Lung (tissue), 17 donors: ENCODE measurements at places on chromosomes 7 and 10. TPM values are rescaled to one million over a fixed set of nuclear protein-coding genes. Genes with fewer than 3 reads are reported as not detected.
A peak's percentile ranks its signal among the peaks of the same experiment; 100 is the strongest.

DNA sequence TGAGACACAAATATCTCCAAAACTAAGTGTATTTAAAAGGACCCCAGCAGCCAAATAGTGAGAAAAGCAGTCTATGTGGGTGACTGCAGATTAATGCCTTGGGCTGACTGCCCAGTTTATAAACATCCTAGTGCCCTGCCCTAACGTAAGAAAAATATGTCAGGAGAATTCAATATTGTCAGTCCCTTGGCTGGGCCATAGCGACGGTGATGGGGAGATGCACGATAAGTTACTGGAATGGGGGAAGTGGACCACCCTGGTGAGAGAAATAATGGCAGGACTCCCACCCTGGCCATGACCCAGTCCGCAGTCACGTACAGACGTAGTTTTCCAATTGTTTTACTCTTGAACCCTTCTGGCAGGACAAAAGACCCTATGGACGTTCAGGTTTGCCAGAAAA, 48.0 kb downstream of the JCAD start:
- H3K27me3 ChIP-seq: no peaks in the 10 kb centered on the region
- DNase-seq: peak; percentile 95
- no peak overlapping the region for H3K4me3 ChIP-seq
- no peaks in the 10 kb centered on the region for H3K36me3 ChIP-seq

GRCh38 chr10:113104047-113104446, 154.0 kb downstream of the TCF7L2 start:
- H3K27ac ChIP-seq: no peak overlapping the region

ZP3 gene
- 15.7 TPM for total RNA-seq

- peak overlapping the region; percentile 54 for H3K27ac ChIP-seq
- H3K4me1 ChIP-seq: peaks cover under 1% of the 10 kb centered on the region
- H3K4me3 ChIP-seq: no peak overlapping the region
- H3K27me3 ChIP-seq: no peaks in the 10 kb centered on the region
These were observed 33.2 kb downstream of the TACR2 start for GRCh38 chr10:69383558-69383957.

GRCh38 chr10:117503244-117504205, 39.0 kb upstream of the EMX2 start:
- no peak overlapping the region for H3K4me3 ChIP-seq
- H3K27me3 ChIP-seq: no peaks in the 10 kb centered on the region
- H3K36me3 ChIP-seq: no peaks in the 10 kb centered on the region
- H3K4me1 ChIP-seq: no peaks in the 10 kb centered on the region
- DNase-seq: peak; percentile 46

- H3K27ac ChIP-seq: no peak overlapping the region
- DNase-seq: no peak
- H3K4me1 ChIP-seq: no peaks in the 10 kb centered on the region
- H3K27me3 ChIP-seq: no peaks in the 10 kb centered on the region
These were observed 28.1 kb downstream of the HKDC1 start for GRCh38 chr10:69248117-69248730.

CYP3A5 gene
- total RNA-seq: 11.0 TPM

- no peak overlapping the region for H3K27ac ChIP-seq
- no peaks in the 10 kb centered on the region for H3K27me3 ChIP-seq
- no peaks in the 10 kb centered on the region for H3K36me3 ChIP-seq
- no peaks in the 10 kb centered on the region for H3K4me1 ChIP-seq
- no peak for DNase-seq
These were observed 9.4 kb upstream of the PIP4K2A start for GRCh38 chr10:22723783-22724182.

CHN2 gene
- 9.2 TPM for total RNA-seq

DNA sequence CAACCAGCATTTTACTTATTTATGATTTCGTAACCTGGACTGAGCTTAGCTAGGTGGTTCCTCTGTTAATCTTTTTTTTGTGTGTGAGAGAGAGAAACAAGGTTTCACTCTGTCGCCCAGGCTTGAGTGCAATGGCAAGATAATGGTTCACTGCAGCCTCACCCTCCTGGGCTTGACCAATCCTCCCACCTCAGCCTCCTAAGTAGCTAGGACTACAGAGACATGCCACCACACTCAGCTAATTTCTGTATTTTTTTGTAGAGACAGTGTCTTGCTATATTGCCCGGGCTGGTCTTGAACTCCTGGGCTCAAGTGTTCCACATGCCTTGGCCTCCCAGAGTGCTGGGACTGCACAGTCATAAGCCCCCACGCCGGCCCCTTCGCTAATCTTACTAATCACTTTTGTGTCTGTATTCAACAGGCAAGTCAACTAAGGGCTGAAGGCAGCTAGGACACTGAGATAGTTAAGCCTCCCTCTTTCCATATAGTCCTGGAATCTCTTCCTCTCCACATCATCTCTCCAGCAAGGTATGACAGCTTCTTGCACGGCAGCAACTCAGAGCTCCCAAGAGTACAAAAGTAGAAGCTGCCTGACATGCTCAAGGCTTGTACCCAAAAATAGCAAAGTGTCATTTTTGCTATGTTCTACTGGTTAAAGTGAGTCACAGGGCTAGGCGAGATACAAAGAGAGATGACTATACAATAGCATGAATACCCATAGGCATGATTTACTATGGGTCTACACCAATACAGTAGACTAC, 11.3 kb downstream of the KMT2C start:
- DNase-seq: no peak
- H3K27ac ChIP-seq: no peak overlapping the region
- H3K27me3 ChIP-seq: no peaks in the 10 kb centered on the region
- no peaks in the 10 kb centered on the region for H3K36me3 ChIP-seq
- no peak overlapping the region for H3K4me3 ChIP-seq

- peaks cover 11% of the 10 kb centered on the region for H3K4me1 ChIP-seq
- DNase-seq: peak; percentile 91
- H3K27me3 ChIP-seq: no peaks in the 10 kb centered on the region
- H3K27ac ChIP-seq: peak overlapping the region; percentile 94
These were observed 754 bp downstream of the SLC25A13 start for GRCh38 chr7:96321031-96321657.

DNA sequence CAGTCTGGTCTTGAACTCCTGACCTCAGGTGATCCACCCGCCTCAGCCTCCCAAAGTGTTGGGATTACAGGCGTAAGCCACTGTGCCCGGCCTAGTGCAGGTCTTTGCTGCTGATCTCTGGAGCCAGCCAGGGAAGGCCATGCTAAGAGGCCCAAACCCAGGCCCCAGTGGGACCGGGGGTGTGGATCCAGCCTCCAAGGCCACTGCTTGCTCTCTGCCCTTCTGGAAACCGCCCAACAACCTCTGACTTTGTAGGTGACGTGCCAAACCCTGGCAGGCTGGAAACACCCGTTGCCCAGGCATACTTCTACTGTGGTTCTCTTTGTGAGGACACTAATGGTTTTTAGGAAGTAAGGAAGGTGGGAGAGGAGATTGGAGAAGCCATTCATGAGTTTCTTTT, 83.5 kb upstream of the GNA12 start:
- H3K4me3 ChIP-seq: no peak overlapping the region
- no peak for DNase-seq
- no peaks in the 10 kb centered on the region for H3K4me1 ChIP-seq
- H3K27me3 ChIP-seq: no peaks in the 10 kb centered on the region
- H3K36me3 ChIP-seq: no peaks in the 10 kb centered on the region

KIF11 gene
- 1.3 TPM for total RNA-seq

PON2 gene
- 174 TPM for total RNA-seq

ACSM6 gene
- total RNA-seq: not detected

GRCh38 chr7:42572561-42572960, 335.6 kb upstream of the GLI3 start:
- H3K4me1 ChIP-seq: peaks cover 2% of the 10 kb centered on the region
- H3K27ac ChIP-seq: no peak overlapping the region
- H3K4me3 ChIP-seq: no peak overlapping the region

GRCh38 chr7:133693281-133693680, 433.9 kb upstream of the LRGUK start:
- H3K4me3 ChIP-seq: no peak overlapping the region
- no peak for DNase-seq
- no peaks in the 10 kb centered on the region for H3K36me3 ChIP-seq
- H3K4me1 ChIP-seq: no peaks in the 10 kb centered on the region

RAMP3 gene
- total RNA-seq: 49.8 TPM

GRCh38 chr7:120233338-120233737, 39.6 kb upstream of the KCND2 start:
- no peak overlapping the region for H3K4me3 ChIP-seq
- DNase-seq: no peak
- no peak overlapping the region for H3K27ac ChIP-seq
- H3K36me3 ChIP-seq: no peaks in the 10 kb centered on the region
- H3K27me3 ChIP-seq: no peaks in the 10 kb centered on the region

DNA sequence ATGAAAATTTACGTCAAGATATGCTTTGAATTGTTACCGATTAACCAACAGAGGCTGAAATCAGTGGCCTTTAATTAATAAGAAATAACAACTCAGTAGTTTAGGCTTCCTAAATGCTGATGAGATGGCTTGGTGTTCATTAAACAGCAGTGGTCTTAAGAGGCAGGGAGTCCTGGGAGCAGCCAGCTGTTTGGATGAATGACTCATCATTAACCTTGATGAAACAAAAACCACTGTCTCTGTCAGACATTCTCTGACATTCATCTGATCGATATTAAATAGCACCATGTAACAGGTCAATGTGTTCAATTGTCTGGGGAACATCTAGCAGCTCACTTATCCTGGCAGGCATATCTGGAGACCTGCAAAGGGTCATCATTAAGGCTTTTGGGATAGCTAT, 234.2 kb upstream of the LRRN3 start:
- DNase-seq: no peak
- no peak overlapping the region for H3K27ac ChIP-seq
- H3K36me3 ChIP-seq: no peaks in the 10 kb centered on the region
- H3K27me3 ChIP-seq: no peaks in the 10 kb centered on the region
- H3K4me3 ChIP-seq: no peak overlapping the region
- H3K4me1 ChIP-seq: no peaks in the 10 kb centered on the region

- no peak overlapping the region for H3K27ac ChIP-seq
- no peak overlapping the region for H3K4me3 ChIP-seq
These were observed 87.8 kb upstream of the RHEB start for GRCh38 chr7:151607464-151607867.

ZCCHC24 gene
- total RNA-seq: 33.5 TPM

DNA sequence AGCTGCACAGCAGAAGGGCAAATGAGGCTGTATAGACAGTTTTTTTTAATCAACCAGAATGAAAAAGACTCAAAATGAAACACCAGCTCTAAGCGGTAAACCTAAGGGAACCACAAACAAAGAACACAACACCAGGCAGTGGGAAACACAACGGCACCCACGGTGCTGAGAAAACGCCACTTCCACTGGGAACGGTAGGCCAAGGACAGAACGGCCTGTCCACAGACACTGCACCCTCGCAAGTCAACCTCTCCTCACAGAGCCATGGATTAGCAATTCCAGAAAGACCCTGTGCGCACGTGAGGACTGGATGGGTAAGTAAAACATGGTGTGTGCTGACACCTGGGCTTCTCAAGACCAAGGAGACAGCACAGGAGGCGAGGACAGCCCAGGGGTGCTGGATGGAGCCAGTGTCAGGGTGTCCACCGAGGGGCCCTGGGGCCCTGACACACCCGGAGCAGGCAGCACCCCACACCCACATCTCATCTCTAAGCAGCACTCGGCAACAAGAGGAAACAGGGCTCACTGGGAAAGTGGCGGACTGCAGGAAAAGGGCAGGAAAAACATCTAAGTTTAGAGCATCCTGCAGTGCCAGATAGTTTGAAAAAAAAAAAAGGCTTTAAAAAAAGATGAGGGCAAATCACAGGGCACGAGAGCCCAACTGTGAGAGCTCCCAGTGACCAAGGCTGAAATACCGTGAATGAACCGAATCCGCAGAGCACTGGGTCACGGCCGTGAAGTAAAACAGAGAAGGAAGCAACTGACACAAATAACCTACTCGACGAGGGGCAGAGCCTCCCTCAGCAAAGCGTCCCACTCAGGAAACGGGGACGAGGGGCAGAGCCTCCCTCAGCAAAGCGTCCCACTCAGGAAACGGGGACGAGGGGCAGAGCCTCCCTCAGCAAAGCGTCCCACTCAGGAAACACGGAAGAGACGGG, 120.2 kb downstream of the MAD1L1 start:
- H3K4me1 ChIP-seq: peaks cover 43% of the 10 kb centered on the region
- no peak for DNase-seq
- no peak overlapping the region for H3K4me3 ChIP-seq
- H3K27me3 ChIP-seq: no peaks in the 10 kb centered on the region
- peak overlapping the region; percentile 4 for H3K27ac ChIP-seq
- H3K36me3 ChIP-seq: no peaks in the 10 kb centered on the region

- no peak overlapping the region for H3K27ac ChIP-seq
- H3K4me3 ChIP-seq: no peak overlapping the region
- H3K27me3 ChIP-seq: no peaks in the 10 kb centered on the region
- no peaks in the 10 kb centered on the region for H3K36me3 ChIP-seq
These were observed 116.1 kb upstream of the CDCA7L start for GRCh38 chr7:22061775-22062174.

- no peaks in the 10 kb centered on the region for H3K4me1 ChIP-seq
- peaks cover 14% of the 10 kb centered on the region for H3K27me3 ChIP-seq
- H3K36me3 ChIP-seq: no peaks in the 10 kb centered on the region
- no peak overlapping the region for H3K4me3 ChIP-seq
- H3K27ac ChIP-seq: no peak overlapping the region
These were observed 995 bp upstream of the CLDN3 start for GRCh38 chr7:73770860-73771670.

OSBPL3 gene
- total RNA-seq: 31.5 TPM

HMX3 gene
- total RNA-seq: not detected

DNA sequence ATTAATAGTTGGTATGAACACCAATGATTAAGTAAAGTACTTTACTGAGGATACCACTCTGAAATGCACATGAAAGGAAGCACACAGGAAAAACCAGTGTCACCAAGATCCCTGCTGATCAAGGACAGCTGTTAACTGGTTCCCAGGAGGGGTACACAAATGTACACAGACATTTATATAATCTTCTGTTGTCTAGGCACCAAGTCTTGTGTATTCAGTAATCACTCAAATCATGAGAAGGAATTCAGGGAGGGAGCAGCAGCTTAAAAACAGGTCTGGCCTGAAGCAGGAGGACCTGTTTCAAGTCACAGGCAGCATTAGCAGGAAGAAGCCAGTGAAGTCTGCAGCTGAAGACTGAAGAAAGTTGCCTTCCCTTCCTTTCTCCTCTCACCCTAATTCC, 18.7 kb downstream of the MPP7 start:
- H3K4me3 ChIP-seq: no peak overlapping the region
- no peaks in the 10 kb centered on the region for H3K27me3 ChIP-seq
- H3K27ac ChIP-seq: no peak overlapping the region
- no peaks in the 10 kb centered on the region for H3K36me3 ChIP-seq
- DNase-seq: peak; percentile 68
- H3K4me1 ChIP-seq: no peaks in the 10 kb centered on the region

PLCE1 gene
- total RNA-seq: 8.9 TPM

CALML3 gene
- not detected for total RNA-seq

GRCh38 chr10:94178475-94179253, 184.1 kb downstream of the NOC3L start:
- no peaks in the 10 kb centered on the region for H3K27me3 ChIP-seq
- DNase-seq: peak; percentile 44
- H3K4me3 ChIP-seq: no peak overlapping the region
- H3K36me3 ChIP-seq: no peaks in the 10 kb centered on the region

GRCh38 chr10:122997864-122998263, 10.7 kb downstream of the IKZF5 start:
- no peak overlapping the region for H3K27ac ChIP-seq
- peaks cover 14% of the 10 kb centered on the region for H3K36me3 ChIP-seq
- no peaks in the 10 kb centered on the region for H3K27me3 ChIP-seq
- H3K4me3 ChIP-seq: no peak overlapping the region
